ENCODE measurements at places on chromosomes 4 and X. TPM values are rescaled to one million over a fixed set of nuclear protein-coding genes. Genes with fewer than 3 reads are reported as not detected.

- H3K4me1 ChIP-seq = peaks cover 11% of the 10 kb centered on the region
- H3K27ac ChIP-seq = no peak overlapping the region
- H3K27me3 ChIP-seq = no peaks in the 10 kb centered on the region
Observed at GRCh38 chrX:2710041-2710840, 19.1 kb downstream of the CD99 start.

- no peak overlapping the region for H3K27ac ChIP-seq
- no peak for DNase-seq
- H3K4me3 ChIP-seq = no peak overlapping the region
- H3K27me3 ChIP-seq = no peaks in the 10 kb centered on the region
- no peaks in the 10 kb centered on the region for H3K4me1 ChIP-seq
- H3K36me3 ChIP-seq = peaks cover 8% of the 10 kb centered on the region
Observed at GRCh38 chr4:1851575-1852410, 4.2 kb downstream of the LETM1 start.

- H3K36me3 ChIP-seq = no peaks in the 10 kb centered on the region
- H3K27me3 ChIP-seq = no peaks in the 10 kb centered on the region
- DNase-seq = no peak
- no peaks in the 10 kb centered on the region for H3K4me1 ChIP-seq
Observed at GRCh38 chrX:66017659-66018170, 22.2 kb downstream of the VSIG4 start.

DNA sequence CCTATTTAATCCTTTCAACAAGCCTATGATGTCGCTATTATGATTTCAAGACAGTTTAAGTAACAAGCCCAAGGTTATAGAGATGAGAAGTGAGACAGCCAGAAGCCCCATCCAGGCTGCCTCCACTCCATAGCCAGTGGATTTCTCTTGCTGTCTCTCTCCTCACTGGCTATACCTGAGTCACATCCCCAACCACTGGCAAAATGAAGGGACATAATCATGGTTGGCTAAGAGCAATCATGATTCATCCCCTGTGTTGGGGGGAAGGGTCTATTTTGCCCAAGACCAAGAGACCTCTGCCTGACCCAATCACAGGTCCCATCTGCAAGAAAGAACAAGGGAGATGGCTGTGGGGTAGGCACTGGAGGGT lies 334.9 kb upstream of the GATB start:
- H3K27me3 ChIP-seq = no peaks in the 10 kb centered on the region
- no peak for DNase-seq
- no peak overlapping the region for H3K27ac ChIP-seq
- no peaks in the 10 kb centered on the region for H3K36me3 ChIP-seq
- H3K4me1 ChIP-seq = no peaks in the 10 kb centered on the region

The PDK3 gene
- 22.1 TPM for total RNA-seq

The SULT1E1 gene
- not detected for total RNA-seq
